A549 treated with RU486 at 1 μM for 4 hours (cell line): ENCODE measurements at places on chromosomes 12 and 14. TPM values are rescaled to one million over a fixed set of nuclear protein-coding genes. Genes with fewer than 3 reads are reported as not detected.

The OTX2 gene
- not detected in 5 replicates for total RNA-seq

The PPP1R36 gene
- total RNA-seq, result 0.22 to 0.61 TPM (median 0.24 TPM) in 5 replicates

The DACT1 gene
- total RNA-seq, result 0.39 to 0.77 TPM (median 0.51 TPM) in 5 replicates

The MYO1H gene
- total RNA-seq, result not detected in 5 replicates

The NGB gene
- not detected in 5 replicates for total RNA-seq

The JDP2 gene
- total RNA-seq, result 17.2 to 28.4 TPM (median 27.7 TPM) in 5 replicates

The KRT77 gene
- total RNA-seq, result not detected in 5 replicates

The INHBC gene
- total RNA-seq, result not detected in 5 replicates

The BTBD6 gene
- total RNA-seq, result 26.6 to 42.6 TPM (median 39.6 TPM) in 5 replicates

The PAH gene
- 0.36 TPM in 1 of 5 replicates, not detected in the others for total RNA-seq

The NAV3 gene
- total RNA-seq, result 11.0 to 16.6 TPM (median 14.1 TPM) in 5 replicates

The ADAMTS20 gene
- not detected in 5 replicates for total RNA-seq

The FGF6 gene
- total RNA-seq, result not detected in 5 replicates

The BORCS5 gene
- total RNA-seq, result 8.6 to 10.8 TPM (median 9.5 TPM) in 5 replicates

The STXBP6 gene
- total RNA-seq, result 1.6 to 2.2 TPM (median 1.9 TPM) in 5 replicates
